DMS79 treated with DMSO at 0.1 percent for 48 hours (cell line): ENCODE measurements at places on chromosomes 2 and 18.

DNA sequence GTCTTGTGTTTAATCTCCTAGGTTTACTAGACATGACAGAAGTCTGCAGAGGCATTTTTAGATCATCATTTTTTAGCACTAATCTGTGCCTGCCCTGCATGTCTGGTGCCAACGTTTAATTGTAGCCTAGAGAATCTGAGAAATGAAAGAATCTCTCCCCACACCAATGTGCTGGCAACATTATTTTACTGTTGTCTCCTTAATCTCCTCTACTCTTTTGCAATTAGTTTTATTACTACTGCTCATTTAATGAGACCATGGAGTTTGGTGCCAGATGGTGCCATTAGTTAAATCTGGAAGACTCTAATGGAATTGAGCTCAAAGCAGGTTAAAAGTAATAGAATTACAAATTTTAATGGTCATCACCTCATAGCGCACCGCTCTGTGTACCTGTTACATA is 4.0 kb upstream of the SPP2 start:
- DNase-seq: no peak

- DNase-seq: no peak
Observed at GRCh38 chr2:225069477-225069876, 27.2 kb upstream of the DOCK10 start.

DNA sequence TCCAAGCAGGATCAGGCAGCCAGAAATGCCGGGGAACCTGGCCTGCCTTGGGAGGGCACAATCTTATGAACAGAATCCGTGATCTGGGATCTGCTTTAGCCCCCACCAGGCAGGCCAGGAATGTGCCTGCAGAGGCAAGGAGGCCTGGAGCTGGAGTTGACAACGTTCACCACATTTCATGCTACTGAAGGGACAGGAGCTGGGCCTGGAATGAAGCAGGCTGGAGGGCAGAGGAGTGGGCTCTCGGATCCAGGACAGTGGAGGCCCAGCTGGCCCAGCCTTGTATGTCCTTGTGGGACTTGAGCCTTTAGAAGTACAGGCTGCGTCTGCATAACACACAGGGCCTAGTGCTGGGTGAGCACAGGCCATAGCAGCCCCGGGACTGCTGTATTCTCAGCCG is 91.8 kb downstream of the KLHL29 start:
- no peak for DNase-seq

DNA sequence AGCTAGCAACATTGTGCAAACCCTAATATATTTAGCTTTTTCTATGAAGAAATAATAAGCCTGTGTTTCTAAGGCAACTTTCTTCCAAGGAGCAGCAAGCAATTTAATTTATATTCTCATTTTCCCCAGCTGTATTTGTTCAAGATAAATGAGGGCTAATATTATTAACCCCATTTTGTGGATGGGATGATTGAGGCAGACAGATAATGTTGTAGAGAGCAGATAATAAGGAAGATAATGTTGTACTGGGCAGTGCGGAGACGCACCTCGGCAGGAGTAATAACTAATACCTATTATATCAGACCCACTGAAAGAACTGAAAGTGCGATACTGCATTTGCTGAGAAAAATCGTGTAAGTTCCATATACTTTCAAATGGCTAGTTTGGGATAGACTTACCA is 344.1 kb upstream of the FANCL start:
- no peak for DNase-seq

GRCh38 chr2:37561615-37562569 is 109.5 kb downstream of the CDC42EP3 start:
- no peak for DNase-seq

DNA sequence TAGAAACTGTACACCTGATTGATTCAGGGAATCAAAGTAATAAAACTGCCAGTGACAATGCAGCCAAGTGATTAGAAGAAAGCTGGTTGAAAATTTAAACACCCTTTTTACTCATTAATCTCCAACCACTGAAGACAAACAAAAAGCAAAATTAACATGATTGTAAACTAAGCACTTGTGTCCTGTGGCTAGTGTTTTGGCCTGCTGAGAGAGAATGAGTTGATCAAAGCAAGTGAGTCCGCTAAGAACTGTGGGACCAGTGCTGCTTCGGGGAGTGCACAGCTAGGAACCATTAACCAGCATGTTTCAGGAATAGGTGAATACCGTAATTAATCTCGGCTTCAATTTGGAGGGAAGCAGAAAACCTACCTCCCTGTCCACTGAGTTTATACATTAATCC is 13.6 kb upstream of the PAPOLG start:
- no peak for DNase-seq

- DNase-seq: no peak
Observed at GRCh38 chr2:55875434-55876135, 48.0 kb downstream of the EFEMP1 start.

GRCh38 chr2:239291475-239292350 is 109.1 kb downstream of the HDAC4 start:
- DNase-seq: peak; percentile 23

- DNase-seq: no peak
Observed at GRCh38 chr2:126885751-126886210, 12.9 kb upstream of the TEX51 start.
